ENCODE measurements at places on chromosomes 2 and 18.
A peak's percentile ranks its signal among the peaks of the same experiment; 100 is the strongest.

DNA sequence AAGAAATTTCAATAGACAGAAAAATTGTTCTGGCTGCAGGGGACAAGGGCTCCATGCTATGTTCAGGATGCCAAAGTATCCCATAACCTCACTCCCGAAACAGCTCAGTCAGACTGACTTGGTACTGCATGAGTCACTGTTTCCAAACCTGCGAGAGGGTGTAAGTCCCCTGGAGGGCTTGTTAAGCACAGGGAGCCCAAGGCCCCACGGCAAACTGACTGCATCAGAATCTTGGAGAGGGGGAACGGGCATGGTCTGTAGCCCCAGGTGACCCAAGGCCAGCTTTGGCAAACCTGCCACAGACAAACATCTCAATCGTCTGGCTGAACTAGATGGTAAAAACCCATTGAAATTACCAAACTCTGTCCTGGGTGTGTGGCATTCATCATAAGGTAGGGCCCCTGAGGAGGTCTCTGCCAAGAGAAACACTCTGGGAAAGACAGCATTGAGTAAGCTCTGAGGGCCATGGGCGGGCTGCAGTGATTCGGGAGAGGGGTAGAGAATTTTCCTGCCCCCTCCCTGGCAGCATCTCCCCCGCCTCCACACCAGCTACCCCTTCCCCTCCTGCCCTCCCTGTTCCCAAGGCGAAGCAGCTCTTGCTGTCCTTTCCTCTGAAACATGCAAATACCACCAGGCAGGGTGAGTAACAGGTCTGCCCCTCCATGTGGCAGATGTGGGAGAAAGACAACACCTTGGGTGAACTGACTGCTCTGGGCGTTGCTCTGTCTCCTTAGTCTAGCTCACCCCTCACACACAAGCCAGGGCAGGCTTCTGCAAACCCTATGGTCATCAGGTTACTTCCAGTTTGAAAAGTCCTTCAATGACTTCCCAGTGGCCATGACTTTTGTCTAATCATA, 274.7 kb upstream of the SIX2 start:
- DNase-seq = peak; percentile 56

GRCh38 chr2:201639205-201639604, 4.1 kb downstream of the TMEM237 start:
- no peak for DNase-seq

DNA sequence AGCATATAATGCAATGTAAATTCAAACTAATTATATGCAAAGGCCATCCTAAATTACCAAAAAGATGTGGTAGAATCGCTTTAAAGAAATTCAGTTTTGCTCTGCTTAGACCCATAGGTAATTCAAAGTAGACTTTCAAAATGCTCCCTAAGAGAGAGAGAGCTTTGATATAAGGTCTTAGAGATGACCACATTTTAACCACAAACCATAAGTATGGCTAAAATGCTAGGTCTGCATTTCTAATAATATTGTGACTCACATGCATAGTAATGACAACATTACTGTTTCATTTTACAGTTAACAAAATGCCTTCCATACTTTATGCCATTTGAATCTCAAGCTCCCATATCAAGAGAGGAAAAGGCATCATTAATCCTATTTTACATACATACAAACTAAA, 144.5 kb downstream of the RAD51AP2 start:
- DNase-seq = no peak

DNA sequence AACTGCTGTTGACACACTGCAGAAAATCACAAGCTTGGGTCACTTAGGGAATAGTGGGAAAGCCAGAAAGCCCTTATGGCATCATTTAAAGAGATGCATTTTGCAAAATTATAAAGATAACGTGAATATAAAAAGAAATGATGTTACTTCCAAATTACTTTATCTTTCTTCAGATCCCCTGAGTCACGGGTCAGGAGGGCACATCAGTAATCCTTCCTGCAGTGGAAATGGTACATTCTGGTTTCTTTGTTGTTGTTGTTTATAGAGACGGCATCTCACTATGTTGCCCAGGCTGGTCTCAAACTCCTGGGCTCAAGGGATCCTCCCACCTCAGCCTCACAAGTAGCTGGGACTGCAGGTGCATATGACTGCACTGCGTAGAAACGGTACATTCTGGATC, 9.8 kb upstream of the EPG5 start:
- DNase-seq = no peak

GRCh38 chr2:220893411-220893810, 678.7 kb downstream of the EPHA4 start:
- no peak for DNase-seq

DNA sequence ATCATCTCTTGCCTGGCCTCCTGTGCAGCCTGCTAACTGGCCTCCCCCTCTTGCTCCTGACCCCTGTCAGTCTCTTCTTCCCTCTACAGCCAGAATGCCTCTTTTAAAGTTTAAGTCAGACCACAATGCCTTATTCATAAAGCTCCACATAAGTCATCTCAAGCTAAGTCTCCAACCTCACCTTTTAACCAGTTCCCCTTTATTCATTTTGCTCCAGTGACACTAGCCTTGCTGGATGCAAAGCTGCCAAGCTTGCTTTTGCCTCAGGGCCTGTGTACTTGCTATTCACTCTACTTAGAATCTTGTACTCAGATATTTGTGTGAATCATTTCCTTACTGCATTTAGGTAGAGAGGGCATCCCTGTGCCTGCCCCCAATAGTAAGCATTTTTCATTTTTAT, 180.9 kb downstream of the PDE1A start:
- no peak for DNase-seq

DNA sequence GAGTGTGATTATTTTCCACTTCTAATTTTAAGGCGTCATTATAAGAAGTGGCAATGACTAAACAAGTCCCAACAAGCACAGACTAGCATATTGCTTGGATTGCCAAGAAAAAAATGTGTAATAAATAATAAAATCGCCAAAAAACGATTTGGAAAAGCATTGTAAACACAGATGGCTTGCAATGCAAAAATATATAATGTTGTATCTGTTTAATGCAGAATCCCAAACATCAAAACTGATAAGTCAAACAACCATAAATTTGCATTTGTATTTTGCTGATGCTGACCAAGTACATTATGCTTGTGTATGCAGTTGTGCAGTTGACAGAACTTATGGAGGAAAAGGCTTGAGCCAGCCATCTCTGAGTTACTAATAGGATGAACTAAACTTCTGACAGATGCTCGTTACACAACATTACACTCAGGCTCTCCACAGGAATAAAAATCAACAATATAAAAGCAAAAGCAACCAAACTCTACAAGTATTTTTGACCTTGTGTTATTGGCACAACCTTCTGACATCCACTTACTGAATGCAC, 68.1 kb downstream of the DNER start:
- no peak for DNase-seq

Measured in SJCRH30 (cell line).